Aorta (tissue), 5 donors: ENCODE measurements at places on chromosomes 13 and 19.

DNA sequence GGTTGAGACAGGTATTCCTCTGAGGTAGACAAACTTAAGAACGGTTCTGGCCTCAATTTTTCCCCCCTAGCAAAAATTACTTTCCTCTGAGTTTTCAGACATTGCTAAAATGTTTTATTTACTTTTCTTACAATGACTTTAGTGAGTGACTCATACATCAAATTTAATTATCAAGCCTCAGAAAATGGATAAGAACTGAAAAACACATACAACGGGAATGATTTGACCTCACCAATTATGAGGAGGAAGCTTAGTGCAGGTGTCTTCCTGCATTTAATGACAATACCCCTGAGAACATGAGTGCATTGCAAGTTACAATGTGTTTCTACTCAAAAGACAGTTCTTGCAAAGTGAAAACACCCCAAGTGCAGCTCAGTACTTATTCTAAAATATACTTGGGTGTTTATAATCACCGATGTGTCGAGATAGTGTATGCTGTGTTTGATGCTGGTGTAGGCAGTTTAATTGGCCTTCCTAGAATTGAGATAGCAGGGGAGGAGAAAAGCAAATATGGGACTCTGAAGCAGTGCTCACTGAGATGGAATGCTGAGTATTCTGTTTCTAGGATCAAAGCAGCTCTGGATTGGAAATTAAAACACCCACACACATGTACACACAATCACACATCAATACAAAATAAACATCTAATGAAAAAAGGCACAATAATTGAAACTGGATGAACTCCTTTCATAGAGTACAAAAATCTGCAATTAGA lies 189.5 kb upstream of the SLC10A2 start:
- DNase-seq: no peak
- H3K36me3 ChIP-seq: no peaks in the 10 kb centered on the region
- H3K4me3 ChIP-seq: no peak overlapping the region
- H3K27me3 ChIP-seq: no peaks in the 10 kb centered on the region
- no peaks in the 10 kb centered on the region for H3K4me1 ChIP-seq
- no peak overlapping the region for H3K27ac ChIP-seq

DNA sequence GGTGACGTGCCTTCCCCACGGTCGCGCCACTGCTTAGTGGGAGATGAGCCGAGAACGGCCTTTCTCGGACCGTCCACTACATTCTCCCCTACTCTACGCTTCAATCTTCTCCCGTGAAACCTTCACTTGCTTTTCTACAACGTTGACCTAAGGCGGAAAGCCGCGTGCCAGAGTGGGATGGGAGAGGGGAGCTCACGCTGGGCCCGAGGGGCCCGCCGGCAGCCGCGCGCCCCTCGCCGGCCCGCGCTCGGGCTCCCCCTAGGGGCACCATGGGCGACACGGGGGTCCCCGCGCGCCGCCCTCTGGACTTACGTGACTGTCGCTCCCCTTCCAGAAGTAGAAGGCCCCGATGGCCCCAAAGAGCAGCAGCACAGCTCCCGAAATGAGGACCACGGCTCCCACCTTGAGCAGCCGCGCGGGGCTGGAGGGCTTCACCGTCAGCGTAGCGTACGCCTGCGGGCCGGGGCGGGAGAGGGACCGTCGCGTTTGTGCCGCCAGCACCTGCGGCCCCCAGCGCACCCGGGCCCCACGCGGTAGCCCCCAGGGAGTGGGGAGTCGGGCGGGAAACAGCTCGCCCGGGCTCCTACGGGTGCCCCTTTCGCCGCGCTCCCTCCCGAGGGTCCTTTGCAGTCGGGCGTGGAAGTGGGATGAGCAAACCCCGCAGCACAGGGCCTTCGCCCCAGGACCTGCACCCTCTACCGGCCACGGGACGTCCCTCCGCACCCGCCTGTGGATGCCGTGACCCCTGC lies 727 bp downstream of the CNMD start:
- no peaks in the 10 kb centered on the region for H3K36me3 ChIP-seq
- H3K4me3 ChIP-seq: peak overlapping the region; percentile 11
- H3K27me3 ChIP-seq: peaks cover 5% of the 10 kb centered on the region
- no peaks in the 10 kb centered on the region for H3K4me1 ChIP-seq

GRCh38 chr19:43464134-43464775 lies 1.2 kb downstream of the LYPD3 start:
- peak; percentile 92 for DNase-seq
- peak overlapping the region; percentile 78 for H3K27ac ChIP-seq
- no peaks in the 10 kb centered on the region for H3K27me3 ChIP-seq
- no peaks in the 10 kb centered on the region for H3K36me3 ChIP-seq
- no peaks in the 10 kb centered on the region for H3K4me1 ChIP-seq
- peak overlapping the region; percentile 14 for H3K4me3 ChIP-seq

DNA sequence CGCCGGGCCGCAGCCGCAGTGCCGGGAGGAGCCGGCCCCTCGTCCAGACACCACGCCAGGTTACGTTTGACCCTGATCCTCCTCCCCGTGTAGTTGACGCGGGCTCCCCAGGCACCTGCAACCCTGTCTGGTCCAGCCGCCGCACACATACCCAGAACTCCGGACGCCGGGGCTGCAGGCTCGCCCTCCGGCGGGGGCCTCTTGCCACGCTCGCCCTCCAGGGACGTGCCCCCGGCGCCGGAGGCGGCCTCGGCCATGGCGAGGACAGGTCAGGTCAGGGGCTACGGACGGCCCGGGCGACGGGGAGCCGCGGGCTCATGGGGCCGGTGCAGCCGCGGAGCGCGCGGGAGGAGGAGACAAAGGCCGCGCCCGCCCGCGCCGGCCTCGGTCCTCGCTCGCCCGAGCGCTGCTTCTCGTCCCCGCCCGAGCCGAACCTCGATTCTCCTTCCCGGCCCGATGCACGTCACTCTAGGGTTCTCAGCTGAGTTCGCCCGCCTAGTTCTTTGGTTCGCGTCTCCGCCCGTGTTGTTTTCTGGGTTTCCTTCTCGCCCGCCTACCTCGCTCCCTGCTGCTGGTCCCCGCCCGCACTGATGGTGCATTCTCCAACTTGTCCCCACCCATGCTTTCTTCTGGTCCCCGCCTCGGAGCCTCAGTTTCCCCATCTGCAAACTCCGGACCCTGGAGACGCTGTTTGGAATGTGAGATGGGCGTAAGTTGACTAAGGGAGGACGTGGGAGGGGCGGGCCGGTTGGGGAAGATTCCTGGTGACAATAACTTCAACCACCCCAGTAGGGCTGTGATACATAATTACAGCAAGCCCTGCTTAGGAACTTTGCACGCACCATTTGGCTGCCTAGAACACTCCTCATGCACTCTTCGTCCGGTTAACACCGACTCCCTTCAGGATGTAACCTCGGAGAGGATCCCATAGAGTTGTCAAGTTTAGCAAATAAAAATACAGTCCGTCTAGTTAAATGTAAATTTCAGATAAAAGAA lies at the start of gene ANO8:
Gene ANO8, minus strand, starts transcription at position 442 of the 996 bp plus-strand sequence. Its CDS starts 185 bp downstream, at position 257.
- no peaks in the 10 kb centered on the region for H3K27me3 ChIP-seq
- peak; percentile 100 for DNase-seq
- H3K36me3 ChIP-seq: no peaks in the 10 kb centered on the region
- H3K4me3 ChIP-seq: peak within 1 kb of the TSS; percentile 53
- H3K4me1 ChIP-seq: no peaks in the 10 kb centered on the region
- no peak within 1 kb of the TSS for H3K27ac ChIP-seq

- no peak overlapping the region for H3K4me3 ChIP-seq
- no peak overlapping the region for H3K27ac ChIP-seq
- no peaks in the 10 kb centered on the region for H3K4me1 ChIP-seq
Observed at GRCh38 chr13:48680756-48681392, 27.1 kb downstream of the CYSLTR2 start.
